Stimulated activated CD8-positive, alpha-beta memory T cell treated with anti-CD3 and anti-CD28 coated beads, Interleukin-2, amount 100 ng/mL, for 48 hours (primary cell): ENCODE measurements at places on chromosomes 3 and 15.

DNA sequence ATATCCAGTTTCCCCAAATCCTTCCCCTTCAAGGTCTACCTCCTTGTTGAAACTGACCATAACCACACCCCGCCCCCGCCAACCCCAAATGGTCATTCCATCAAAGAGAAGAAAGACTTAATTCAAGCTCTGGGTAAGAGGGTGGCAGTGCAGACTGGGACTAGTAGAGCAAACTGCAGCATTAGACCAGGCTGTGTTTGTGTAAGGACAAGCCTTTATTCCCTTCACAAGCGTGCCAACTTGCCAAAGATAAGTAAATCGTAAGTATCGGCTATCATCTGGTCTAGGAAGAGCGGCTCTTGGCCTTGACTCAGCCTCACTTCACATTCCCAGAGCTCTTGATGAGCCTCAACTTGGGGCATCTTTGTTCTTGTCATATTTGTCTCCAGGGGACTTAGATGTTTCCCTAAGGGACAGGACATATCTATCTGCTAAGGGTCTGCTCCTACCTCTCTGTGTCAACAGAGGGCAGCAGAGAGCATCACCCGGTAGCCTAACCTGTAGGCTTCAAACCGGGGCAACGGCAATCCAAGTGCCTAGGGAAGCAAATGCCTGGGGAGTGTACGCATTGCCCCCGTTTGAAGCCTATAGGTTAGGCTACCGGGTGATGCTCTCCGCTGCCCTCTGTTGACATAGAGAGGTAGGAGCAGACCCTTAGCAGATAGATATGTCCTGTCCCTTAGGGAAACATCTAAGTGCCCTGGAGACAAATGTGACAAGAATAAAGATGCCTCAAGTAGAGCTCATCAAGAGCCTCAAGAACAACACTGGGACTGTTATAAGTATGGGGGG, 8.9 kb upstream of the MAP3K13 start:
- DNase-seq, result peak; percentile 37

DNA sequence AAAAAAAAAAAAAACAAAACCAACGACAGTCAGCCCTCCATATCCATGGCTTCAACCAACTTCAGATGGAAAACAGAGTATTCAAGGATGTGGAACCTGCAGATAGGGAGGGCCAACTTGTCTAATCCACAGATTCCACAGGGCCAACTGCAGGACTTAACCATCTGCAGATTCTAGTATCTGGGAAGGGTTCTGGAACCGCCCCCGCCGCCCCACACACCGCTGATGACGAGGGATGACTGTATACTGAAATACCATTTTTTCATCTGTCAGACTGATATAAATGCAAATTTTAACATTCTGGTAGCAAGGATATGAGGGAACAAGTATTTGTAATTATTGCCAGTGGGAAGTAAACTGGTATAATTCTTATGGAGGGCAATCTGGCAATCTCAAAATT, 29.5 kb downstream of the ADPGK start:
- DNase-seq, result no peak

DNA sequence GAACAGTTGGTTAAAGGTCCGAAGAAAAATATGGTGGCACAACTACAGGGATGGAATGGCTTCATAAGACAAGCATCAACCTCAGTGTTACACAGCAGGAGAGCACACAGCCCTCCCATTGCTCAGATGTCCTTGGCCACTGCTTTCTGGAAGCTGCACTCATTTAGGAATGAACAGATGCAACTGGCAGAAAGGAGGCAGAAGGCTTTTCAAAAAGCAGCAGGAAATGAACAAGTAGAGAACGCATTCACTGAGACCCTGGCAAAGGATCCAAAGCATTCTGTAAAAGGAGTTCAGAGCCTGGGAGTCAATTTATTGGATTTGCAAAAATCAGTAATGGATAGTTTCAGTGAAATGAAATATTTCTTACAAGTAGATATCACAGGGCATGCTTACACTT, 101.1 kb downstream of the PDZRN3 start:
- no peak for DNase-seq

GRCh38 chr3:65854606-65855304, 184.0 kb downstream of the MAGI1 start:
- no peak for DNase-seq

DNA sequence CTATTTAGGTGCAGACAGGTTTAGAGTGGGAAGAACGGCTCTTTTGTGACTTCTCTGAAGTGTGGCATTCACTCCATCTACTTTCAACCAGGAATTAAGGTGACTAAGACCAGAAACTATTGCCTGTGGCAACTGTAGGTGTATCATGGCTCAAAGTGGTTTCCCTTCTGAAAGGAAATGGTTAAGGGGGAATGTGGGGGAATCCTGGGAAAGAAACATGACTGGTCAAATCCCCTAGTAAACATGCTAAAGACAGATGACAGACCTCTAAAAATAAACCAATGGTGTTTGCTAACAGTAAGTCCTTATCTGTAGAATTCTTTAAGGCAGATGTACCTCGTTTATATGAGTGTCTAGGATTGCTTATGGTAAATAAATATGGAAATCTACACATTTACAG, 56.9 kb downstream of the MEGF11 start:
- no peak for DNase-seq

DNA sequence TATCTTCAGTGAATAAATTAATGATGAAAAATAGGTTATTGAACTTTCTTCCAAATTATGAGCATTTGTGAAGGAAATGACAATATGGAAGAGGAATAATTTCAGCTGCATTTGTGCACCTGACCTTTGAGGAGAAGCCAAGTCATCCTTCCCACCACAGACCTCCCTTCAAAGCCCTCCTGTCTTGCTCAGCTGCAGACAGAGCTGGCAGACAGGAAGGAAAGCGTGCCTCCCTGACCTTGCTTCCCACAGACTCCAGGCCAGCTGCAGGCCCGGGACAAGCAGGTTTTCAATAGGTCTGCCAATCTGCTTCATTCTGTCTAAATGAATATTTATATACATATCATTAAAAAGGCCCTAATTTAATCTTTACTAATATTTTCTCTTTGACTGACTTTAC, 152.9 kb upstream of the RBMS3 start:
- DNase-seq, result no peak

DNA sequence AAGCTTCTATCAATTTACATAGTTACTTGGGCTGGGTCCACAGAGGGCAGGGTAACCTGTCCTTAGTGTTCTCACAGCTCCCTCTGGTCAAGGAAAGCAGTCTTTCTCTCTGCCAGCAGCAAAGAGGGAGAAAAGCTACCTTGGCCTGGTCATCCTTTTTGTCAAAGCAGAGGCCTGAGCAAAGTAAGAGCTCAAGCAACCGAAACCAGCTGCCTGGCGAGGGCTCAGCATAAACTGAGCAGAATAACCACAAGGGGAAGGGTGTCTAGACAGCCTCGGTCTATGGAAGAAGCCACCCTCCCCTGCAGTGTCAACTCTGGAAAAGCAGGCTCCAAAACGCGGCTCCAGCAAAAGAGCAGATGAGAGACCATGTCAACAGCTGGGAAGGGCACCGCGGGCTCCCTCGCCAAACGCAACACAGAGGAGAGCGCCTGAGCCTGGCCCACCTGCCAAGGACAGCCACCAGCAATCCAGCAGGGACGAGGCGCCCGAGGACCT, 17.4 kb downstream of the LRIG1 start:
- DNase-seq, result no peak

DNA sequence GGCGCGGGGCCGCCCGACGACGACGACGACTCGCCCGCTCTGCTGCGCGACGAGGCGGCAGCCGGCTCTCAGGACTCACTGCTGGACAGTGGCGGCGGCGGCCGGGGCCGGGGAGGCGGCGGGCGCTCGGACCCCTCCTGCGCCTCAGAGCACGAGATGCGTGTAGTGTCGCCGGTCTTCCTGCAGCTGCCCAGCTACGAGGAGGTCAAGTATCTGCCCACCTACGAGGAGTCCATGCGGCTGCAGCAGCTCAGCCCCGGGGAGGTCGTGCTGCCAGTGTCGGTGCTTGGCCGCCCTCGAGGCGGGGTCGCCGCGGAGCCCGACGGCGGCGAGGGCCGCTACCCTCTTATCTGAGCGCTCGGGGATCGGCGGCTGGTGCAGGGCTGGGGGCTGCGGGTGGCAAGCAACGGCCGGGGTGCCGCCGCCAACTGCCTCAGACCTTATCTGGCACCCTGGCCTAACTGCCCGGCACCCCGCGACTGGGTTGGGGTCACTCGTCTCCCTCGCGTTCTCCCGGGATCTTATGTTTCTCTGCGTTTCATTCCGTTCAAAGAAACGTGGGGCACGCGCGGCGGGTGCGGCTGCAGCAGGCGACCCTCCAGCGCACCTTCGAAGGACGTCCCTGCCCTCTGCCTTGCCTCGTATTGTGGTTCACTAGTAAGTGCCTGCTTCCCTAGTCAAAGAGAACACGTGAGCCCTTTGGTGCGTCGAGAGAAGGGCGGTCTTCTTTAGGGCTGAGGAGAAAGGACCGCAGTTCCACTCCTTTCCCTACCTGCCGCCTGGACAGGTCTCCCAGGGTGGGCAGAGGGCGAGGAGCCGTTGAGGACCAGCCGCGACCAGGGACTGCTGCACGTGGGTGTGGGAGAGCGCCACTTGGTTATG, 1.0 kb downstream of the C3orf80 start:
- DNase-seq, result no peak

DNA sequence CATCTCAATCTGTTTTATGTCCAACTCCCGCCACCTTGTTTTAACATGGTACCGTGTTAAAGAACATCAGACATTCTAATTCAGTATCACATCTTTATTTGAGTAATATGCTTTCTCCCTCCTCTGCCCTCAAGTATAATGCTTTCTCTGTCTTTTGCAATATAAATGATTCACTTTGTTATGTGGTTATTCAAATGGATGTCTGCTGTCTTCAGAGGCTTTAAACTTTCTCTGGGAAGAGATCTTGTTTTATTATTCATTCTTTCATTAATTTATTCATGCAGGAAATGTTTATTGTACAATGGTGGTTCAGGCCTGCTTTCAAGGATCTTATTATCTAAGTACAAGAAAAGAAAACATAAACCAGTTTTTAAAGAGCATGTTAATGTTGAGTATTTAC, 57.1 kb downstream of the RAP2B start:
- DNase-seq, result no peak

GRCh38 chr3:115761927-115762305, 138.6 kb downstream of the GAP43 start:
- DNase-seq, result no peak

DNA sequence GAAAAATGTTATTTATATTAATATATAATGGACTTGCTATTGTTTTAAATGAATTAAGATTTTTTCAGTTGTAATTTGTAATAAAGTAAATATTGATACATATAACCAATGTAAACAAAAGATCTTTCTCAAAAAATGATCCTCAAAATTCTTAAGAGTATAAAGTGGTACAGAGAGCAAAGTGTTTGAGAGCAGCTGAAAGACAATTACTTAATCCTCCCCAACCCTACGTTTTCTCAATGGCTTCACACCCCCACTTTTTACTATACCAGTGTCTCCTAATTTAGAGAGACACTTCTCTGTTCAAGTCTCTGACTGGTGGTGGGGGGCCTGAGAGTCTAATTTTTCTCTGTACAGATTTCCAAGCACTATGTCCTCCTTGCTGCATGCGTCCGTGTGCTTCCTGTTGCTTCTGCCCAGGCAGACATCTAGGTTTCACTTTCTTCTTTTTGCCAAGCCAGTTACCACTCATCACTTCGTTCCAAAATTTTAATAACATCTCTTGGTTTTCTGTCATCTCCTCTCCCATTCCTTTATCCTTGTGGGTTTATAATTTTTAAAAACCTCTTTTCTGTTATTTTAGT, 276.3 kb upstream of the DNAJC19 start:
- no peak for DNase-seq

DNA sequence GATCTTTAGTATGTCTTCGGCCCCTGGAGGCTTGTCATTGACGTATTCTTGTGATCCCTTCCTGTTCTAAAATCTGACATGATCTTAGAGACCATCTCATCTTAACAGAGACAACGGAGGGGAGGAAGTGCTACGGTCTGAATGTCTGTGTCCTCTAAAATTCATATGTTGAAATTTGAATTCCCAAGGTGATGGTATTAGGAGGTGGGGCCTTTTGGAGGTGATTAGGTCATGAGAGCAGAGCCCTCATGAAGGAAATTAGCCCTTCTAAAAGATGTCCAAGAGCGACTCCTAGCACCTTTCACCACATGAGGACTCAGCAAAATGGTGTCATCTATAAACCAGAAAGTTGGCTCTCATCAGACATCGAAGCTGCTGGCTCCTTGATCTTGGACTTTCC, 233.2 kb upstream of the CMC1 start:
- no peak for DNase-seq

DNA sequence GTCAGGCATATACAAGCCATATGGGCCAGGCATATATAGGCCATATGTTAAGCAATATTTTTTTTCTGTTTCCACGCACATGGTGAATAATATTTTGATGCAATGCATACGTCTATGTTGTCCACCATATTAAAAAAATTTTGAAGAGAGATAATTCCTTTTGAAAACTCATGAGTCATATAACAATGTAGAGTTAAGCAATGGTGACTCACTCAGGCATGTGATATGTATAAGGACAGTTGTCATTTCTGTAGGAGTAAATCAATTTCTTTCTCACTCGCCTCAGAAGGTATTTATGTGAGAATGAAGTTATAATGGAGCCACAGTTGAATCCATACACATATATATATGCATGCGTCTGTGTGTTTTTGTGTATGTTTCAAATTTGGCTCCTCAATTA, 272.6 kb downstream of the EPHA3 start:
- DNase-seq, result no peak

- no peak for DNase-seq
Measured at GRCh38 chr3:108202834-108203233, 19.4 kb downstream of the IFT57 start.

- DNase-seq, result peak; percentile 21
Measured at GRCh38 chr3:181711325-181712135, at the start of gene SOX2. Gene SOX2 (plus strand): TSS chr3:181711925. CDS start chr3:181712361, 436 bp downstream.
